ENCODE measurements at places on chromosomes 2 and 18. TPM values are rescaled to one million over a fixed set of nuclear protein-coding genes. Genes with fewer than 3 reads are reported as not detected.

DNA sequence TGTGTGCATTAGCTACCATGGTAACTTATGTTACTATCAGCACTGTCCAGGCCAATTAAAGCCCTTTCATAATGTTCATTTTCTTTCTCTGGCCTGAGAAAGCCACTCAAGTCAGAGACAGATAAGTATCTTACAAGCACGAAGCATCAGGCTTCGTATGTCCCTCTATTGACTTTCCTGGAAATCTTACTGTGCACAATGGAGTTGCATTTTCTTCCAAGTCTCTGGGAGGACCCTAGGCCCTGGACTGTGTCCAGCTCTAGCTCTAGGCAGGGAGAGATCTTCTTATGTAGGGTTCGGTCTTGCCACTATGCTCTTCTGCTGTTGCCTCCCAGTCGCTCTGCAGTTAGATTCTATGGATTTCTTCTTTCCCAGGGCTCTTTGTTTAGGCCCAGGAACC is 40.0 kb upstream of the ITGA6 start:
- DNase-seq, result no peak

Gene CRYBA2
- not detected for polyA plus RNA-seq

Gene CRACDL
- 2.7 TPM for polyA plus RNA-seq

- DNase-seq, result peak; percentile 69
Measured at GRCh38 chr18:11146238-11146946, 3.0 kb downstream of the PIEZO2 start.

DNA sequence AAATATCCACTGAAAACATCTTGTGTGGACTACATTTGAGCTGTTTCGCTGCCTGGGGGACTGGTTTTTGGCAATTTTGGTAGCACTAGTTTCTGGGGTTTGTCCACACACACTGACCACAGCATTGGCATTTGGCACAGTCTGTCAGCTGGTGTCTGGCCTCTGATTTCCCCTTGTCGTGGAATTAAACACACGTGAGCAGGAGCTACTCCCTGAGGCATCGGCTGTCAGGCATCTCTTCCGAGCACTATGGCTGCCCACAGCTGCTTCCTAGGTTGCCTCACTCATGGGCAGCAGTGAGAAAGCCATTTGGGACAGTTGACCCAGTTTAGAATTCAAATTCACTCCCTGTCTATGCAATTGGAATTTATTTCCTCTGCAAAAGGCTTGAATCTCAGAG is 46.8 kb upstream of the FZD5 start:
- no peak for DNase-seq

Gene ECEL1
- 0.05 TPM for polyA plus RNA-seq

Gene POMC
- 13.2 TPM for polyA plus RNA-seq

GRCh38 chr2:183072177-183072576 is 6.4 kb upstream of the DUSP19 start:
- no peak for DNase-seq

DNA sequence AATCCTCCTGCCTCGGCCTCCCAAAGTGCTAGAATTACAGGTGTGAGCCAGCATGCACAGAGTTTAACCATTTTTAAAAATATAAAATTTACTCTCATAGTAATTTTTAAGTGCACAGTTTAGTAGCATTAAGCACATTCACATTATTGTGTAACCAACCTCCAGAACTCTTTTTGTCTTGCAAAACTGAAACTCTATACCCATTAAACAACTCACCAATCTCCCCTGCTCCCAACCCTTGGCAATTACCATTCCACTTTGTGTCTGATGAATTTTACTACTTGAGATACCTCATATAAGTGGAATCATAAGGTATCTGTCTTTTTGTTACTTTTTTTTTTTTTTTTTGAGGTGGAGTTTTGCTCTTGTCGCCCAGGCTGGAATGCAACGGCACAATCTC is 112.5 kb downstream of the BMPR2 start:
- DNase-seq, result no peak

DNA sequence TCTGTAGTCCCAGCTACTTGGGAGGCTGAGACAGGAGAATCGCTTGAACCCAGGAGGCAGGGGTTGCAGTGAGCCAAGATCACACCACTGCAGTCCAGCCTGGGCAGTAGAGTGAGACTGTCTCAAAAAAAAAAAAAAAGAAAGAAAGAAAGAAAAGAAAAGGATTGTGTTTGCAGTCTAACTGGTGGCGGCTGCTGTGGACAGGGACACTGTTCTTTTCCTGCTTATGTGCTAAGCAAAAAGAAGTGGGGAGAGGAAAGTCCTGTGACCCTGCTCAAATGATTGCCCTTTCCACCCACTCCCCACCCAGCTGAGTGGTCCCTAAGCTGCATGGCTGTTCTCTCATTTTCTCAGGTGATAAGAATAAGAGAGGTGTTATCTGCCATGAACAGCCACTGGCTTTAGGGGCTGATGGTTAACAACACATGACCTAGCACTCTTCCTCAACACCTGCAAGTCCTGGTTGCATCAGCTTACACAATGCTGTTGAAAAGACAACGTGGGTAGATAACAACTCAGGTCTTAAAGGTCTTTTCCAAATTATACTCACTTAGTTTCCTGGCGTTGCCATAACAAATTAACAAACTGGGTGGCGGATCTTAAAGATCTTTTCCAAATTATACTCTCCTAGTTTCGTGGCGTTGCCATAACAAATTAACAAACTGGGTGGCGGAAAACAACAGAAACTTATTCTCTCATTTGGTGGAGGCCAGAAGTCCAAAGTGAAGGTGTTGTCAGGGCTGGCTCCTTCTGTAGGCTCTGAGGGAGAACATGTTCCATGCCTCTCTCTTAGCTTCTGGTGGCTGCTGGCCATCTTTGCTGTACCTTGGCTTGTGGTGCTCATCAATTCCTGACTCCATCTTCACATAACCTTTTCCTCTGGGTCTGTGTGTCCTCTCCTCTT is 90.3 kb upstream of the RTN4 start:
- DNase-seq, result no peak

DNA sequence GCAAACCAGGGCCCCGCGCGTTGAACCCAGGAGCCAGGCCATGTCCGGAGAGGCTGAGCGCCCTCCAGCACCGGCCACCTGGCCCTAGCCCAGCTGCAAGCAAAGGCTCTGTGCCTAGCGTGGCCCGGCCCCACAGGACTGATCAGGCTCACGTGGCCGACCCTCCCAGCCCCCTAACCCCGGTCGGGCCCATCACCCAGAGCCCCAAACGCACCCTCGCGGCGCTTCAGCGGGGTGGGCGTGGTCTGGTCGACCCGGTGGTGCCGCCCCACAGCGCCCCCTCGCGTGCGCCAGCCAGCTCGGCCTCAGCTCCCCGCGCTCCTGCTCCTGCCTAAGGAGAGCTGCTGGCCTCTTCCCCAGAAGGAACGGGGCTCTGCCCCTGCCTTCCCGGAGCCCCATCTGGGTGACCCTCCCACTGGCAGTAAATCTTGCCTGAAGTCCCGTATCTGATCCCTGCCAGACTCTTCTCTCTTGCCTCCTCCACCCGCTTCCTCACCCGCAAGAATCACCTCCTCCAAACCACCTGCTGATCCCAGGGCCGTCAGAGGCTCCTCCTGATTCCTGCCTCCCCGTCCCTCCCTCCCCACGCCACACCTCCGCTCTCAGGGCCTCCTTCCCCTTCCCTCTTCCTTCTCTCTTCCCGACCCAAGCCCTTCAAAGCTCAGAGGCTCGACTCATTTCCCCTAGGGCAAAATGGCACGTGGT is 12.3 kb upstream of the TEX51 start:
- DNase-seq, result peak; percentile 86

- no peak for DNase-seq
Measured at GRCh38 chr2:174835797-174836255, 71.6 kb upstream of the CHRNA1 start.

- peak; percentile 74 for DNase-seq
Measured at GRCh38 chr2:190791347-190791975, 89.2 kb upstream of the GLS start.

Gene BOLL
- polyA plus RNA-seq, result 0.11 TPM

Gene SMYD1
- polyA plus RNA-seq, result 96.1 TPM

DNA sequence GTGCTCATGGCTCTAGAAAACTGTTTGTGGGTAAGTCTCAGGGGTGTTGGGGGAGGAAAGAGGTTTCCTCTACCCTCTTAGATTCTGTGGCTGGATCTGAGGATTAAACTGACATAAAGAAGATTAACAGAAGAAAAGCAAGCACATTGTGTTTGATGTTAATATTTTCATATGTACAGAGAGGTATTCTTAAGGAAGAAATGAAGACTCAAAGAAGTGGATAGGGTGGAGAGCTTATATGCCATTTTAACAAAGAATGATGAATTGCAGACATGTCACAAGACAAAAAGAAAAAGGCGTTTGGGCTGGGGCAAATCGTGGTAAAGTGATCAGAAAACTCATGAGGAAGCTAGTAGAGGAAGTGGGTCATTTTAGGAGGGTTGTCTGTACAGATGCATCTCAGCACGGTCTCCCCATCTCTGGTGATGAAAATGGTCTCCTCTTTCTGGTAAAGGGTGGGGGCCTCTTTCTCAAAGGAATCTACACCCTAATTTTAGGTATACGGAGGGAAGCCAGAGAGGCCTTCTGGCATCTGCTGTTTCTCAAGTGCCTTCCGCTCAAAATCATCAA is 17.8 kb downstream of the FAM110C start:
- DNase-seq, result no peak

DNA sequence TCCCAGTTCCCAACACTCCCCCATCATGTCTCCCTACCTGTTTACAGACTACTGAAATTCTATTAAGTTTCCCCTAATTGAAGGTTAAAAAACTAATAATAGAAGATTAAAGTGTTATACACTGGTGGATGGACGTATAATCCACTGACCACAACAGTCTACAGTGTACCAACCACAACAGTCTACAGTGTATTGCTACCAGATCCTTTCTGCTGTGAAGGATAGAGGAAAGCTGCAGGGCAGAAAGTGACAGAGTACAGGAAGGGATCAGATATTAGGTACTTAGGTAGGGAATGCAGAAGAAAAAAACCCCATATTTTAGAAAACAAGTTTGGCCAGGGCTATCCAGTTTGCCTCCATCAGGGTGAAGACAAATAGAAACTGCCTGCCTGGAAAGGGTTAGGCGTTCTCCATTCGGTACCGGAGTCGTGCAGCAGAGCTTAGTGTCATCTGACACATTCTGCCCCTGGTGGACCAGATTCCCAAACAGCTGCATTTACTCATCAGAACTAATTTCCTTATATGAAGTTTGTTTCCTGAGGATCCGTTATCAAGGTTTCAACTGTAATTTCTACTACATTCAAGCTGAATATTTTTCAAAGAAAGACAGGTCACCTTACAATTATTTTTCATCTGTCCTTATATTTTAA is 49.9 kb downstream of the KLF7 start:
- no peak for DNase-seq

Gene MERTK
- polyA plus RNA-seq, result 3.8 TPM

- no peak for DNase-seq
Measured at GRCh38 chr2:97991081-97991856, 4.5 kb downstream of the TMEM131 start.

GRCh38 chr2:16625759-16626158 is 39.9 kb downstream of the CYRIA start:
- DNase-seq, result no peak

GRCh38 chr2:237184192-237184918 is 98.7 kb downstream of the COPS8 start:
- no peak for DNase-seq

Gene TTN
- polyA plus RNA-seq, result 266 TPM
